Small intestine (tissue), 16 donors: ENCODE measurements at places on chromosomes 1 and 21. TPM values are rescaled to one million over a fixed set of nuclear protein-coding genes. Genes with fewer than 3 reads are reported as not detected.

DNA sequence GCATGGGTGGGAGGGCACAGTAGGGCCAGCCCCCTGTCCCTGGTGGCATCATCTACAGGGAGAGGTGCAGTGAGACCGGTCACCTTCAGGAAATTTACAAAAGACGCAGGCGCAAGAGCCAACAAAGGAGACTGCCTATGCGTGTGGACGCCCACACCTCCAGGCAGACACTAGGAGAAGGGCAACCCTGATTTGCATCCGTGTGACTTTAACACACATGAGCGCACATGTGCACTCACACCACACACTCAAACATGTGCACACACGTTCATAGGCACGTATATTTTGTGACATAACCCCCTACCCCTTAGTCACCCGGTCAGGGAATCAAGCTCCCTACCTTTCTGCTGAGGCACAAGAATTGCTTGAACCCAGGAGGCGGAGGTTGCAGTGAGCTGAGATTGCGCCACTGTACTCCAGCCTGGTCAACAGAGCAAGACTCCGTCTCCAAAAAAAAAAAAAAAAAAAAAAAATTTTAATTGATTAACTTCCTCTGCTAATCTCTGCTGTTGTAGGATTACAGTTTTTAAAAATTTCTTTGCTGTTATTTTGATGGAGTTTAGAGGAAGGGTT lies 84.7 kb upstream of the SLC25A33 start:
- DNase-seq = no peak

- no peak for DNase-seq
Observed at GRCh38 chr1:196136396-196136795, 471.8 kb downstream of the KCNT2 start.

DNA sequence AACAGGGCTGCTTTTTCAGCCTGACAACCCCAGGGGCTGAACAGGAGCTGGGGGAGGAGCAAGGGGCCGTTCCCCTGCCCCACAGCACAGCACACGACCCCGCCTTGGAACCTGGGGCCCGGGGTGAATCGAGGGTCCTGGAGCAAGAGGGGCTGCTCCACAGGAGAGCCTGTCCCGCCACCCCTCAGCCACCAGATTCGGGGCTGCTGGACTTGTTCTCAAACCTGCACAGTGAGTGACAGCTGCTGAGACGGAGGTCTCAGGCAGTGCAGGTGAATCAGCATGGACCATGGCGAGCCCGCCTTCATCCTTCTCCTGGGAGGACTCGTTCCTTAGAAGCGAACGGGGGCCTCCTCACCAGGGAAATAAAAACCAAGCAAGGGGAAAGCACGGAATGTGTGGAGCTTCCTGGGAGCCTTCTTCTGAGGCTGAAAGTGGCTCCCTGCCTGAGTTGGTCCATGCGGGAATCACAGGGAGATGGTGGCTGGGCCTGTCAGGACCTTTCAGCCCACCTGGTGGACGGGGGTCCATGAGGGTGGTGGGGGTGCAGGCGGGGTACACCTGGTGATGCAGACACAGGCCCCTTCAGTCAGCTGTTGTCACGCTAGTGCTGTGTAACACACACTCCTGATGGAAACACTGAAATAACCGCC lies 125.4 kb downstream of the SIK1 start:
- no peak for DNase-seq

- peak; percentile 83 for DNase-seq
Observed at GRCh38 chr1:201468844-201469644, at the start of gene PHLDA3. Gene PHLDA3 (minus strand): TSS chr1:201469188. CDS start chr1:201468786, 402 bp downstream.

- no peak for DNase-seq
Observed at GRCh38 chr1:2269193-2269921, 41.2 kb downstream of the SKI start.

DNA sequence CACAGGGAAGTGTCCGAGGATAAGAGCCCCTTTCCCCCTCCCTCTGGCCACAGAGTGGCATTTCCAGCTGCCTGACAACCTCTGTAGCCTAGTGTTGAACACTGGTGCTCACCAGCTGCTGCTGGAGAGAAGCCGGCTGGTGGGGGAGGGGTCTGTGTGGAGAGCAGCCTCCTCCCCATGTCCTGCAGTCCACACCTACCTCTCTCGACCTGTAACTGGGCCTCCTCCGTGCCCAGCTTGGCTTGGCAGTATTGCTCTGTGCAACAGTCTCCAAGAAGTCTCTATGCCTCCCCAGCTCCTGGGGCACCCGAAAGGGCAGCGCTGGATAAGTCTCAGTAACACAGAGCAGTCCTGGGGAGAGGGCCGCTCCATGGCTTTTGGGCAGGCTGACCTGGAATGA lies 17.0 kb downstream of the PAPPA2 start:
- DNase-seq = no peak

GRCh38 chr1:110207831-110208230 lies 2.3 kb upstream of the KCNC4 start:
- DNase-seq = peak; percentile 54

- DNase-seq = peak; percentile 34
Observed at GRCh38 chr1:84996846-84997666, at the start of gene MCOLN2. Gene MCOLN2 (minus strand): TSS chr1:84997113. CDS start chr1:84996872, 241 bp downstream.

GRCh38 chr1:15883326-15883725 lies 35.8 kb downstream of the SPEN start:
- no peak for DNase-seq

The RHCE gene
- polyA plus RNA-seq = not detected
